ENCODE measurements at places on chromosomes 11 and 22.

- no peak overlapping the region for H3K27ac ChIP-seq
- H3K36me3 ChIP-seq, result no peaks in the 10 kb centered on the region
- H3K4me3 ChIP-seq, result no peak overlapping the region
Observed at GRCh38 chr11:19110295-19110694, 6.7 kb upstream of the ZDHHC13 start.

DNA sequence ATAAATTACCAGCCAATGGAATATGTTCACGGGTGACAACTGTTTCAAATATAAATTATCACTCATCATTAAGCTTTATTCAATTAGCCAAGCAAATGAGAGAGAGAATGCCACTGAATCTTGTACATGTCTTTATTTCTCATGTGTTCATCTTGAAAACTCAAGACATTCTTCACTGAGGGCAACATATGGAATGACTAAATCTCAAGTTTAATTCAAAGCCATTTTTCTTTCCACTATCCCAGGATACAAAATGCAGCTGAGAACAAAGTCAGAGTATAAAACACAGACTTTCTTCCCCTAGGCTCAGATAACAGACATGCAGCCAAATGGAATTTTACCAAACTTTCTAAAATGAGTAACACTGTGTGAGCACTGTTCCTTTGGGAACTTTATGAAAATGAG, 12.1 kb upstream of the BBOX1 start:
- H3K4me3 ChIP-seq, result no peak overlapping the region
- H3K36me3 ChIP-seq, result no peaks in the 10 kb centered on the region
- no peaks in the 10 kb centered on the region for H3K27me3 ChIP-seq
- H3K4me1 ChIP-seq, result no peaks in the 10 kb centered on the region
- DNase-seq, result no peak
- no peak overlapping the region for H3K27ac ChIP-seq

- H3K27me3 ChIP-seq, result peaks cover 14% of the 10 kb centered on the region
- no peak overlapping the region for H3K27ac ChIP-seq
- H3K4me3 ChIP-seq, result no peak overlapping the region
- DNase-seq, result no peak
Observed at GRCh38 chr11:12832480-12833224, 158.4 kb downstream of the TEAD1 start.

GRCh38 chr11:65078151-65078550, 5.7 kb downstream of the CDCA5 start:
- H3K27ac ChIP-seq, result peak overlapping the region; percentile 59
- no peaks in the 10 kb centered on the region for H3K27me3 ChIP-seq
- no peak overlapping the region for H3K4me3 ChIP-seq
- no peaks in the 10 kb centered on the region for H3K36me3 ChIP-seq

- H3K36me3 ChIP-seq, result no peaks in the 10 kb centered on the region
- no peaks in the 10 kb centered on the region for H3K4me1 ChIP-seq
- H3K27ac ChIP-seq, result no peak overlapping the region
- H3K27me3 ChIP-seq, result peaks cover 12% of the 10 kb centered on the region
- no peak overlapping the region for H3K4me3 ChIP-seq
- no peak for DNase-seq
Observed at GRCh38 chr11:77505956-77506355, 32.1 kb upstream of the PAK1 start.

DNA sequence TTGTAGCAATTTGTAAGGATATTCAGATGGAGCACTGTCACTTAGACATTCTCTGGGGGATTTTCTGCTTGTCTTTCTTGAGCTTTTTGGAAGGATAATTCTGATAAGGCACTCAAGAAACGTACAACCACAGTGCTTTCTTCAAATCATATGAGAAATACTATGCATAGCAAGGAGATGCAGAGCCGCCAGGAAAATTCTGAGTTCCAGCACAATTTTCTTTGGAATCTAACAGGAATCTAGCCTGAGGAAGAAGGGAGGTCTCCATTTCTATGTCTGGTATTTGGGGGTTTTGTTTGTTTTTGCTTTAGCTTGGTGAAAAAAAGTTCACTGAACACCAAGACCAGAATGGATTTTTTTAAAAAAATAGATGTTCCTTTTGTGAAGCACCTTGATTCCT, 9.9 kb downstream of the PRSS23 start:
- H3K27ac ChIP-seq, result no peak overlapping the region
- peaks cover 66% of the 10 kb centered on the region for H3K4me1 ChIP-seq
- no peaks in the 10 kb centered on the region for H3K27me3 ChIP-seq

GRCh38 chr11:27406498-27407354, 43.7 kb upstream of the CCDC34 start:
- DNase-seq, result no peak
- H3K36me3 ChIP-seq, result no peaks in the 10 kb centered on the region
- no peaks in the 10 kb centered on the region for H3K27me3 ChIP-seq
- H3K4me3 ChIP-seq, result no peak overlapping the region

DNA sequence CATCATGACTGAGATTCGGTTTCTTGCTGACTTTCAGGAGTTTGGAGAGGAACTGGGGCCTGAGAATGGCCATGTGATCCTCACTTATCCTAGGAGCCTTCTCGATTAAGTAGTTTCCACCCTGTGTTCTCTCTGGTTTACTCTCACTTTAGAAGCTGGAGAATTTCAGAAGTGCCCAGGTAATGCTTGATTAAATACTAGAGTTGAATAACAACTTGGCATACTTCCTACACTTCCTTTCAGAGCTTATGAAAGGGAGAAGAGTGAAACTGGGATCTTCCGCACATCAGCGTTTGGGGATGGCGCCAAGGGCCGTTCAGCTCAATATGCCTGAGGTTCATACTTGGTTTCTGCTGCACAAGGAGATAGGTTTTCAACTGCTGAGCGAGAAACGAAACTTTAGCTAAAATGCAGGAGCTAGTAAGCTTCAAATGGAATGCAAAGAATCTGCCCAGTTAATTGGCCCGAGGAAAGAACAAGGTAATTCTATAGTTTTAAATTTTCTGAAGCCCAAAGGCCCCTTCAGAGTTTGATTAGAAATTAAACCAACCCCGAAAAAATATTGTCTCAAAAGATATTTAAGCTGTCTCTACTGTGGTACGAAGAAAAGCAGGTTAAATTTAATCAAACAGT, 823 bp upstream of the MUC15 start:
- no peak for DNase-seq
- no peak overlapping the region for H3K4me3 ChIP-seq
- no peak overlapping the region for H3K27ac ChIP-seq

DNA sequence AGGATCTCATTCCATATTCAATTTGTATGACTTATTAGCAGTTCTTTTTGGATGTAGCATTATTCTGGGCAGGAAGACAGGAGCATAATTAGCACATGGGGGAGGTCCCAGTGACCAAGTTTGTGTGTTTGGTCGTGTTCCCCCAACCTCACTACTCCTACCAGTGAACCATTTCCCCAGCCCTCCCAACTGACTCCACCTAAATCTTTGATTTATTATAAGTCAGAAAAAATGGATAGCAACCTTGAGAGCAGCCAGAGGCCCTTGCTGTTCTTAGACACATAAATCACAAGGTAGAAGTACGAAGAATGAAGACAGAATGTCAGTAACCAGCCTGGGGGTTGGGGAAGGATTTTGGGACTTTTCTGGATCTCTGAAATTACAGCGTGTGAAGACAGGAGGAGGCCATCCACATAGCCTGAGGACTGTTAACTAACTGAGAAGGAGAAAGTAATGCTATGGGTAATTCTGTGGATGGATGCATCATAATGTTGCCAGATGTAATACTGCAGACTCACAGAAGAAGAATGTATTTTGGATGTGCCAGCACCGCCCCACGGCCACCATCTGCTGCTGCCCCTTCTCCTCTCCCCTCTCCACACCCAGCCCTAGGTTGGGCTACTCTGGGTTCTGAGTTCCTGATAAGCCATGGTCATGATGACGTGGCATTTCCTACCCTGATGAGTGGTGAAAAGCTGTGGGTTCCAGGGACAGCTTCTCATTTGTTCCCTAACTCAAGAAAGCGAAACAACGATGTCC, 124.3 kb upstream of the TTC12 start:
- H3K36me3 ChIP-seq, result peaks cover 4% of the 10 kb centered on the region
- H3K4me3 ChIP-seq, result no peak overlapping the region
- H3K4me1 ChIP-seq, result peaks cover 90% of the 10 kb centered on the region
- DNase-seq, result no peak
- peak overlapping the region; percentile 9 for H3K27ac ChIP-seq

DNA sequence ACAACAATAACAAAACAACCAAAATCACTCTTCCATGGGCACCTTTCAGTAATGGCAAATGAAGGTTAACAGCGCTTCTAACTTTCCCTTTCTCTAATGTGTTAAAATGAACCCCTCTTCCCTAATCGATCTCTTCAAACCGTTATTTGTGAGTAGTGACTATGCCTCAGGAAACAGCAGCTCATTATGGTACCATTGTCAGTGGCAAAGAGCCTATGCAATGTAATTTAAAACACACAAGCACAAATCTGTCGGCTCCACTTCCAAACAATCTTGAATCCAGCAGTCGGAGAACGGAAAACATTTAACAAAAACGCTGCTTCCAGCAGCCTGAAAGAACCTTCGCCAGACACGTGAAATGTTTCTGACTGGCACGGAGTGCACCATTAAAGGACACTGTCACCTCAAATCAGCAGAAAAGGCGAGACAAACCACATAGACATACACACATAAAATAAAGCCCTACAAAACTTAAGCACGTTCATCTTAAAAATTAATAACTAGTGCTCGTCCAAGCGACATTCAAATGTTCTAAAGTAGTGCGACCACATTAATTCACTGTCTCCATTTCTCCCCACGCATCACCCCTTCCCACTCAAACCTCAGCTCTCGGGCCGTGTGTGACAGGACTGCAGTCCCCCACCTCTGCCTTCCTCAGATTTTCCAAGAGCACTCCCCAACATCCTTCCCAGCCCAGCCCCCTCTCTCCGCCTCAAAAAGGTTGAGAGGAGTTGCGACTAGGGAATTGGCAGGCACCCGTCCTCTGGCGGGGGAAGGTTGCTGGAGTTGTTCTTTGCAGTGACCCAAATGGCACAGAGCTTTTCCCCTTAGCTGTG, 748 bp downstream of the RAB30 start:
- DNase-seq, result peak; percentile 24
- peaks cover 3% of the 10 kb centered on the region for H3K36me3 ChIP-seq
- H3K27me3 ChIP-seq, result no peaks in the 10 kb centered on the region
- H3K27ac ChIP-seq, result no peak overlapping the region
- no peak overlapping the region for H3K4me3 ChIP-seq

- DNase-seq, result peak; percentile 56
- H3K27ac ChIP-seq, result peak overlapping the region; percentile 55
- H3K27me3 ChIP-seq, result peaks cover 8% of the 10 kb centered on the region
- peaks cover 54% of the 10 kb centered on the region for H3K4me1 ChIP-seq
- no peaks in the 10 kb centered on the region for H3K36me3 ChIP-seq
Observed at GRCh38 chr11:68825571-68825970, 16.1 kb downstream of the CPT1A start.

- peak; percentile 64 for DNase-seq
- H3K4me1 ChIP-seq, result peaks cover 47% of the 10 kb centered on the region
- H3K36me3 ChIP-seq, result peaks cover 47% of the 10 kb centered on the region
- H3K27me3 ChIP-seq, result peaks cover 9% of the 10 kb centered on the region
Observed at GRCh38 chr11:117226388-117227385, 5.2 kb downstream of the PCSK7 start.

- peak; percentile 47 for DNase-seq
- H3K27me3 ChIP-seq, result peaks cover 3% of the 10 kb centered on the region
Observed at GRCh38 chr22:17501679-17502285, 61.5 kb upstream of the SLC25A18 start.

DNA sequence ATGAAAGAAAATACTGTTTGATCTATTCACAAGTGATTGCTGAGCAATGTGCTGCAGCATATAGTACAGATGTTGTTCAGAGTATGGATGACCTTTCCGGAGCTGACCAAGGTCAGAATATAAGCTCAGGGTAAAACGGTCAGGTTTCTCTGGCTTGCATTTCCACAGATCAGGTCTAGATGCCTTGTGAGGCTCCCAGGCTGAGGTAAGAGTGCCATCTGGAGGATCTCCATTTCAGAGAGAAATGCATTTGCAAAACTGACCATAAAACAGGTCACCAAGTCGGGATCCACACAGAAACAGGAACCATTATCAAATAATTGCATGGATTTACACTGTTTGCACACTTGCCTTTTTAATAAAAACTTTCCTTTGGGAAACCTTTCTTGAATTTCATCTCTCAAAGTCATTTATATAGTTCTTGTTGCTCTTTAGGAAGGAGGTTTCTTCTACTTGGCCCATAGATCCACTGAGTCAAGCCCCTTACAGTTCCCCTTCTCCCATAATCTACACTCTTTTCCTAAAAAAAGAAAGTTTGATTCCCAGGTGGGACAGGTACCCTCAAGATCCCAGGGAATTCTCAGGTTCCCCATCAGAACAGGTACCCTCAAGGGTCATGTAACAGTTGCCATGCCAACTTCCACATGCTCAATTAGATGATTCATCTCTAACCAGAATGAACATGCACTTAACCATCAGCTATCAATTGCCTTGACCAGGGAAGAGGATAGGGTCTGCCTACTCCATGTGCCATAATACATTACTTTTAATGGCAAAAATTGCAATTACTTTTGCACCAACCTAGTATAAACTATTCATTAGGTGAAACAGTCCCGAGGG, 25.0 kb upstream of the TMPRSS5 start:
- peaks cover 10% of the 10 kb centered on the region for H3K36me3 ChIP-seq
- H3K27me3 ChIP-seq, result no peaks in the 10 kb centered on the region
- DNase-seq, result no peak
- H3K4me3 ChIP-seq, result no peak overlapping the region

DNA sequence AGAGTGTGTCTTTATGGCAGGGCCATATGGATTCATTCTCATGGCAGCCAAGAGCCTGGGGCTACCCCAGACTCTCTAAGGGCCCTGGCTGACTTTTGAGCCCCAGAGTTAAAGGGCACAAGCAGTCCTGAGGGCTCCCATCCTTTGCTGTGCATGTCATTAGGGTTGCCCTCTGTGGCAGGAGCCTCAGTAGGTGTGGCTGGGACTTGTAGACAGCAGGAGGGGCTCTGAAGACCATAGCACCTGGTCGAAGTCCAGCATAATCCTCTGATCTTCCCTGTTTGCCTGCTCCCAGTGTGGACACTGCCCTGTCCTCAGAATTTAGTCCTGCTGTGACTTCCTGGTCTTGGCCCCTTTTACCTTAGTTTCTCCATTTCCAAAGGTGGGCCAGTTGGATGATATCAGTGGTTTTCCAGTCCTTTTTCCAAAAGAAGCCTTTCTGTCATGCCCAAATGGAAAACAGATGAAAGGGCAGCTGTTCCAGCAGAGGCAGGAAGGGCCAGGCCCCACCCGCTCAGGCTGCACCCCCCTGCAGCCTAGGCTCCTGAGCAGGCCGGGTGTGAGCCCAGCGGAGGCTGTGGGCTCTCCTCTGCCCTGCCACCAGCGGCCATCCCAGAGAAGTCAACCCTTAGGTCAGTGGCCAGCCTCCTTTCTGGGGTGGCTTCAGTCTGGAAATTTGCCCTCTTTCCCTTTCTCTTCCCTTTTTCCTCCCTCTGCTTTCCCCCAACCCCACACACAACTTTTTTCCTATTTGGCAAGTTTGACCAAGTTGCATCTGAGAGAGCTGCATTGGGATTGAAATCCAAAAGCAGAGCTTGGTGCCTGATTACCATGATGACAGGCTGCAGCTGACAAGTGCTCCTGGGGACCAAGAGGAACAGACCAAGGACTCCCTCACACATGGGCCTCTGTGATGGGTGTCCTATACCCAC, 32.8 kb upstream of the SUSD2 start:
- H3K4me1 ChIP-seq, result peaks cover 62% of the 10 kb centered on the region
- H3K36me3 ChIP-seq, result no peaks in the 10 kb centered on the region
- H3K27ac ChIP-seq, result no peak overlapping the region

GRCh38 chr11:25943777-25944661, 387.9 kb upstream of the ANO3 start:
- H3K36me3 ChIP-seq, result no peaks in the 10 kb centered on the region
- no peak overlapping the region for H3K27ac ChIP-seq
- no peak for DNase-seq
- H3K27me3 ChIP-seq, result no peaks in the 10 kb centered on the region
- H3K4me1 ChIP-seq, result no peaks in the 10 kb centered on the region
